CD4-positive, alpha-beta T cell treated with Interleukin-10 for 1 hour (primary cell): ENCODE measurements at places on chromosomes 6 and 20.

DNA sequence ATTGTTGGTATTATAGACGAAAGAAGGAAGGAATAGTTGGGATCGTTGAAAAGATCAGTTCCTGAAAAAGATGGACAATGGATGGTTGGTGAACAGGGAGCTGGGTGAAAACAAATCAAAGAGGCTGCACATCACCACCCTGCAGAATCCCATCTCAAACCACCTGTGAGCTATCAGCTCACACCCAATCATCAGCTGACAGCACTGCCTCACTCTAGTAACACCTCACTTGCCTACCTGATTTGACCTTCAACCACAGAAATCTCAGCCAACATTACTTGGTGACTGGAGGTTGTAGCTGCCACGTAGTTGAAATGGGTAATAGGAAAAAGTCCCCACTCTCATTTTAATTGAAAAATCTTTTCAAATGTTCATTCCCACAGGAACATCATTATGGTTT lies 101.8 kb upstream of the DST start:
- DNase-seq, result no peak

GRCh38 chr6:36852481-36853147 lies 13.4 kb upstream of the CPNE5 start:
- DNase-seq, result no peak

GRCh38 chr6:35311390-35312075 lies 13.9 kb downstream of the DEF6 start:
- peak; percentile 68 for DNase-seq

DNA sequence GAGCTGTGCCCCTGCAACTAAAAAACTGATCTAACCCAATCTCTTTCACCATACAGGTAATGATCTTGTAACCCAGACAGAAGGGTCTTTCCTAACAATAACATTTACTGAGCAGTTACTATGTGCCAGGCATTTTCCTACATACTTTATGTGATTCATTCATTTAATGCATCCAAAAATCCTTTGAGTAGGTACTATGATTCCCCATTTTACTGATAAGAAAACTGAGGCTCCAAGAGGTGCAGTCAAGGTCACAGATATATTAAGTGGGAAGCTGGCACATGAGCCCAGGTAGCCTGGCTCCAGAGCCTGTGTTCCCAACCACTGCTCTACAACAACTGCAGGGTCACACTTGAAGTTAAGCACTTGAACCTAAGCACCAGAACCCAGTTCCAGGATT lies 87.6 kb downstream of the NCR2 start:
- DNase-seq, result no peak

DNA sequence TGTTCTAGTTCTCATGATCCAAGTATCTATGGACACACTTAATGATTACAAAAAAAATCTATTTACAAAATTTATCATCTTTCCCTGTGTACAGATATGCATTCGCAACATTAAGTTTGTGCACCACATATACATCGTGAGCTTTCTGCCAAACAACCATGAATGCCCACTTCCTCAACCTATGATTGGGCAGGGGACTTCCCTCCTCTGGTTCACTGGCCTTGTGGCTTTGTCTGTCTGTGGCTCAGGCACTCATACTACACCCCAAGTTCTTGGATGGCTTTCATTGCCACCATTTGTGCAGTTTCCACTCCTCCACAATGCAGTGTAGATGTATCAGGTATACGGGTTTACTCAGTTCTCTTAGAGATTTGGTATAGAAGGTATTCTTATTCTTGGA lies 74.9 kb downstream of the HS3ST5 start:
- no peak for DNase-seq

GRCh38 chr20:40511478-40511877 lies 177.6 kb downstream of the MAFB start:
- no peak for DNase-seq

DNA sequence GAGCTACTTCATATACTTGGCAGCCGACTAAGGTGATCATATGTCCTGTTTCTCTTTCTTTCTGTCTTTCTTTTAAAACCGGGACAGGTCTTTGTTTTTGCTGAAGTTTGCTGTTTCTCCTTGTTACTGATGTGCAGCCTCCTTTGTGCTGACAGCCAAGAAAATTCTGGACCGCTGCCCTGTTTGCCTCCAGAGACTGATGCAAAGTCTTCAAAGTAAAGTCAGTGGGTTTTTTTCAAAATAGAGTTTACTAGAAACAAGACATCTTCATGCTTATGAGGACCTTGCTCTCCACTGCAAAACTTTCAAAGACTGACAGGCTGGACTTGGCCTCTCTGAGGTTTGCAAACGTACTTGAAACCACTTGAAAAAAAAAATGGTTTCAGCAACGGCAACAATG lies 510.5 kb upstream of the MAP3K7 start:
- DNase-seq, result no peak

- no peak for DNase-seq
Observed at GRCh38 chr6:92564376-92564775, 855.0 kb downstream of the EPHA7 start.

DNA sequence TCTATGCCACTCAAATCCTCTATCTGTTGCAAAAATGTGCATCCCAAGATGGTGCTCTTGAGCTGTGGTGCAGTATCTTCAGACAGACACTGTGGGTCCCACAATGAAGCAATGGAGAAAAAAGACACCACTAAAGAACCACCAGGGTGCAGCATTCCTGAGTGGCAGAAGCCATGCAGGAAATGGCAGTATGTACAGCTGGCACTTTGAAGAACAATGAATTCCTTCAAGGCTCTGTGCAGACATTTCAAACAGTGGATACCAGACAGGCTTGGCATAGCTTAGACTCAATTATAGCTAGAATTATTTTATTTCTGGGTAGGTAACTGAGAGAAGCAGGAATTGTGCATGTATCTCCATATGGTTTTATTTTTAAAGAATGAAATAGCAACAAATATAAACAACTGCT lies 24.0 kb upstream of the HDAC2 start:
- peak; percentile 52 for DNase-seq

- no peak for DNase-seq
Observed at GRCh38 chr6:127811900-127812570, 88.8 kb downstream of the THEMIS start.

DNA sequence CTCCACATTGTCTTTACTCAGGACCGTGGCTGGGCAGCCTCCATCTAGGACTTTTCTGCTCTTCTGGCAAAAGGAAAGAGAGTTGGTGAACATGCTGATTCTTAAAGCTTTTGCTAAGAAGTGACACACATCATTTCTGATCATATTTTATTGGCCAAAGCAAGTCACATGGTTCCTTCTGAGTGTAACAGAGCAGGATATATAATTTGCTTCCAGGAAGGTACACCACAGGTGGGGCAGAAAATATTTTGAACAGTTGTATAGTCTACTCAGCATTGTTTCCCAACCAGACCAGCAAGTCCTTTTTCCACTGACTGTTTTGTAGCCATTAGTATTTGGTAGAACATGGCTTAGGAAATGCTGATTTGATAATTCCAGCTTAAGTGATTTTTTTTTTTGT lies 73.5 kb downstream of the AKAP7 start:
- peak; percentile 7 for DNase-seq

DNA sequence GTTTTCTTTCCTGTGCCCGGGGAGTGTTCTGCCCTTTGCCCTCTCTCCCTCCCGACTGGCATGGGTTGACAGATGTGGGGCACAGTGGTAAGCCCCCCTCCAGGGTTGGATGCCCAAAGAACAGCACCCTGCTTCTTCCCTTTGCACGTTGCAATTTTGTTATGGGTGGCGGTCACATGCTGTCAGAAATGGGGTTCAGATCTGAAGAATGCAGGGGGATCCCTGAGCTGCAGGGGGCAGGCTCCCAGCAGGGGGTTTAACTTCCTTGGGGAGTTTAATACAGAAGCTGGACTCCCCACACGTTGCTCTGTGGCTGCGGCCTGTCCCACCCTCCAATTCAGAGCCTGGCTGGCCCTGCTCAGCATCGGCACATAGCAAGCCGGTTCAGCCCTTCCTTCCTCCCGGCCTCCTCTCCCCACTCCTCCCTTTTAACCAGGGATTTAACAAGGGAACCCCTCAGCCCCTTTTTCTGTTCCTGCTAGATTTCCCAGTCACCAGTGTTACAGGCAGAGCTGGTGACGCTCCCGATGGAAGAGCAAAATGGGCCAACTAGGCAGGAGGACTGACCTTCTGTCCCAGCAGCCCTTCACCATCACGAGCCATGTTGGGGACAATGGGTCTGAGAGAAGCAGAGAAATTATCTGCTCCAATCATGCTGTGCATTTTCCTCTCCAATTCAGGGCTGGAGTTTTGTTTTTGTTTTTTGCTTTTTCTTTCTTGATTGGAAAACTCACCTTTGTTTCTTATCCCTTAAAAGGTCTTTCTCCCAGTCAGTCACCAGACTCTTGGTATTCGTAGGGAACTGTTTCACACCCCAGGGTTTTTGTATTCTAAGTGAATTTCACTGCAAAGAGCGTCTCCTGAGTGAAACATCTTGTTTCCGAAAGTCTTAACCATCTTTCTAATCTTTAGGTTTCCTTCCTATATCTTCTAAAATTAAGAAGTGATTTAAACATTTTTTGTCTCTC lies 6.8 kb downstream of the FOXF2 start:
- DNase-seq, result no peak

GRCh38 chr6:100115407-100116101 lies 121.5 kb upstream of the MCHR2 start:
- DNase-seq, result no peak

- peak; percentile 80 for DNase-seq
Observed at GRCh38 chr6:142942805-142943227, 2.2 kb downstream of the HIVEP2 start.

DNA sequence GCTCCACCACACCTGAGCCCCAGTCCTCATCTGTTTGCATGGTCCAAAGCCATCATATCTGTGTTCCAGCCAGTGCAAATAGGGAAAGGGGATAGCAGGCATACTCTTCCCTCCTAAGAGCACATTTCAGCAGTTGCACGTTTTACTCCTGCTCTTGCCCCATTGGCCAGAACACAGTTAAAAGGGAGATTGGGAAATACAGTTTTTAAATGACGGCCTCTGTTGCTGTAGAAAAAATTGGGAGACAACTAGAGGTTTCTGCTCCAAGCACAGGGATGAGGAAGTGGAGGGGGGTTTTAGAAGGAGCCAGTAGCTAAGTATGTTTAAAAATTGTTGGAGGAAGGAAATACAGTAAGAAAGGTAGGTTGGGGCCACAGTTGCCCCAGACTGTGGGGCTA lies 14.6 kb upstream of the STK35 start:
- no peak for DNase-seq

DNA sequence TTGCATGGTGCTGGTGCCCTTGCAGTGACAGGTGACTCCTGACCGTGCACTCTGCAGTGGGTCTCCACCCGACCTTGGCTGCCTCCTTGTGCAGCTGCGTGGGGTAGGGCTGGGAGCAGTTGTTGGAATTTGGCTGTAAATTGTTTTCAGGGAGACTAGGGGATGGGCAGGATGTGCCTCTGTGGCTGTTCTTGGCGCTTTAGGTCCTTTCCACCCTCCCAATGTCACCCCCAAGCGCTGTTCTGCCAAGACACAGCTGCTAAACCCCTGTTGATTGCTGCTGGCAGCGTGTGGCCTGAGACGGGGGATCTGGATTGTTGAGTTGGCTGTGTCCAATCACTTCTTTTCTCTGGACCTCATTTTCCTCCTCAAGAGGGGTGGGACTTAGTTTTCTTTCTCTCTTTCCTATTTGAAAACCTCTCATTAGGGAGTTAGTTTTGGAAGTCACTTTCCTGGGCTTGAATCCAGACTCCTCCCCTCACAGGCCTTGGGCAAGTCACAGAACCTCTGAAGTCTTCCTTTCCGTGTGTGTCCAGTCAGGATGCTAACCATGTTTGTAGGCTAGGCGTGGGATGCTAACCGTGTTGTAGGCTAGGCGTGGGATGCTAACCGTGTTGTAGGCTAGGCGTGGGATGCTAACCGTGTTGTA lies 8.5 kb downstream of the IGF2R start:
- DNase-seq, result no peak

DNA sequence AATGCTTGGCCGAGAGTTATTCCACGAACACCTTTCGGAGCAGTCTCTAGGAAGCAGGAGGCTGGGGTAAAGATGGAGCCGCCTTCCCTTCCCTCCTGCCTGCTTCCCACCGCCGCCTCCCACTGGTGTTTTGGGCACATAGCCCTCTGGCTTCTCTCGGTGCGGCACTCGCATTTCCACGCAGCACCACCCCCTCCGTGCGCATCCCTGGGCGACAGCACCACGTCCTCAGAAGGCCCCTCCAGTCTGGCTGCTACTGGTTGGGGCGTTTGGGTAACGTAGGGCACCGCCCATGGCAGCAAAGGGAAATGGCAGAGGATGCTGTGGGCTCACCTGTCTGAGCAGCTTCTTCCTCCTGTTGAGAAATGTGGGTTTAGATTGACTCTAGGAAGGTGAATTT lies 2.4 kb downstream of the COL20A1 start:
- DNase-seq, result peak; percentile 24

GRCh38 chr20:63774306-63774705 lies 34.7 kb downstream of the SLC2A4RG start:
- no peak for DNase-seq

- no peak for DNase-seq
Observed at GRCh38 chr6:24441599-24441904, 38.8 kb downstream of the MRS2 start.

DNA sequence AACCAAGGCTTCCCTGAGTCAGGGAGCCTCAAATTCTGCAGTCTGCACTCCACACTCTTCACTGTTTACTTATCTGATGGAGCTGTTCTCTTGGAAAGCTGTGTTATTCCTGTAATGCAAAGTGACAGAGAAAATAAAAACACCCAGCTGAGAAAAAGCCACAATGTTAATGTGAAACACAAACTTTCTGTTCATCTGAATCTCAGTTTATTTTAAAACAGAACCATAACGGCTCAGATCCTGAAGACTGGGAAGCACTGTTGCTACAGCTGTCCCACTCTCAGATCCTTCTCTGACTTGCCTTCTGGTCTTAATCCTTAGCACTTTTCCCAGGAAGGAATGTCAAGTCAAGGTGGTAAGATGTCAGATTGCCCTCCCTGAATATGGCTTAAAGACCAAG lies 736.6 kb downstream of the DHX35 start:
- DNase-seq, result no peak

DNA sequence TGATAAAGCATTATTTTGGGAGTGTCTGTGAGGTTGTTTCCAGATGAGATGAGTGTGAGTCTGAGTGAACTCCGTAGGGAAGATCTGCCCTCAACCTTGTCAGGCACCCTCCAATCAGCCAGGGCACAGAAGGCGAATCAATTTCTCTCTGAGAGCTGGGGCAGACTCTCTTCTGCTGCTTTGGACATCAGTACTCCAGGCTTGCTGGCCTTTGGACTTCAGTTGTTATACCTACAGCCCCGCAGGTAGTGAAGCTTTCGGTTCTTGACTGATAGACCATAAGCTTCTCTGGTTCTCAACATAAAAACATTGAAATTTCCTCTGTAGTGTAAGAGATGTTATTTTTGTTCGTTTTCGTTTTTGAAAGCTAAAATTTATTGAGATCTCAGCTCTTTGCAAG lies 71.4 kb downstream of the MAFB start:
- no peak for DNase-seq

GRCh38 chr6:139475241-139475640 lies 100.8 kb upstream of the CITED2 start:
- DNase-seq, result no peak

GRCh38 chr6:158043008-158043407 lies 61.3 kb downstream of the SYNJ2 start:
- no peak for DNase-seq

- no peak for DNase-seq
Observed at GRCh38 chr6:157222201-157222981, 100.9 kb downstream of the TMEM242 start.
